ENCODE measurements at places on chromosomes 2 and 18.
A peak's percentile ranks its signal among the peaks of the same experiment; 100 is the strongest.

DNA sequence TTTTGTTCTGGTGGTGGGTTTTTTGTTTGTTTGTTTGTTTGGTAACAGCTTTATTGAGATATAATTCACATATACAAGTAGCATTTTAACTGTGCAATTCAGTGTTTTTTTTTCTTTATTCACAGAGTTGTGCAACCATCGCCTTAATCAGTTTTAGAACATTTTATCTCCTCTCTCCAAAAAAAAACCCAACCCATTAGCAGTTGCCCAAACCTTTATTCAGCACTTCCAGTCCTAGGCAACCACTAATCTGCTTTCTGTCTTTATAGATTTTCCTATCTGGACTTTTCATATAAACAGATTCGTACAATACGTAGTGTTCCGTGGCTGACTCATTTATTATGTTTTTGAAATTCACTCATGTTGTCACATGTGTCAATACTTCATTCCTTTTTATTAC lies 38.7 kb downstream of the CCDC138 start:
- no peak for DNase-seq

DNA sequence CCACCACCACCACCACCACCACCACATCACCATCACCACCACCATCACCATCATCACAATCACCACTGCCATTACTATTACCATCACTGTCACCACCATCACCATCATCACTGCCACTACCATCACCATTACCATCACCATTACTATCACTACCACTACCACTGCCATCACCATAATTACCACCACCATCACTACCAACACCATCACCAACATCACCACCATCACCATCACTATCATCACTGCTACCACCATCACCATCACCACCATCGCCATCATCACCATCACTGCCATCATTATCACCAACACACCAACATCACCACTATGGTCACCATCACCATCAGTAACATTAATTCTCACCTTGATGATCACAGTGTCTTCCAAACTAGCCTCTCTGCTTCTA lies 291.4 kb downstream of the TGIF1 start:
- no peak for DNase-seq

DNA sequence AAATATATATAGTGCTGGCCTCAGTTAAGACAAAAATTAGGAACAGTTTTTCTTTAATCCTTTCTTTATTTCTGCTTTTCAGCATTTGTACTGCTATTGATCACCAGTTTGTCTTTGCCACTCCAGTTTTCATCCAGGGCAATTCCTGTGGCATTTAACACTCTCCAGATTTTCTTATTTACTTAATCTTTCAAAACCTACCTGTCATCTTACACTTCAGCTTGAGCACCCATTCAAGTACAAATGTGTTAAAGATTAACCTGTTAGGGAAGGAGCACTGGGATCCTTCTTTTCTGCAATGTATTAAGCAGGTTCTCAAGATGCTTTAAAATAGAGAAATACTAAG lies 101.8 kb upstream of the SCN1A start:
- DNase-seq: no peak

- DNase-seq: peak; percentile 56
Observed at GRCh38 chr18:41906528-41907146, 48.4 kb upstream of the PIK3C3 start.

DNA sequence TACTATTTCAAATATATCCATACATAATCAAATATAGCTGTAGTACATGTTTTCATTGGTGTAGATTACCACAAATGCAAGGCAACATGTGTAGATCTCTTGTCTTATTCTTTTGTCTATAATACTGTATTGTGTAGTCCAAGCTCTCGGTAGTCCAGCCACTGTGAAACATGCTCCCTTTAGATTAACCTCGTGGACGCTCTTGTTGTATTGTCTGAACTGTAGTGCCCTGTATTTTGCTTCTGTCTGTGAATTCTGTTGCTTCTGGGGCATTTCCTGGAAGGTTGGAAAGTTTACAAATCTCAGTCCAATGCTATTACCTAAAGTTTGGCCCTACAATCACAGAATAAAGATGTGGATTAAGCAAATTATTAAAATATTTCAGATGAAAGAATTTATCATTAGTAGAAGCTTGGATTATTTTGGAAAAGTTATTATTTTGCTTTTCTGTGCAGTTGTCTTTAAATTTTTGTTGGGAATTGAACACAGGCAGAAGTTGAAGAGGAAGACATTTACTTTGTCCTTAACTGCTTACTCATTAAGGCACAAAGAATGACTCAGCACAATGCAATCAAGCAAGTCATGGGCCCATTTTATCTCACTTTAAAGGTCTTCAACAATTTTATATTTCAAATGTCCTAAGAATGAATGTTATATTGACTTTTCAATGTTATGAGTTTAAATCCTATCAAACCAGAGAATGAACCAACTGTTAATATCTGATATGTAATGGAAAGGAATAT lies 103.4 kb upstream of the CAVIN2 start:
- no peak for DNase-seq

DNA sequence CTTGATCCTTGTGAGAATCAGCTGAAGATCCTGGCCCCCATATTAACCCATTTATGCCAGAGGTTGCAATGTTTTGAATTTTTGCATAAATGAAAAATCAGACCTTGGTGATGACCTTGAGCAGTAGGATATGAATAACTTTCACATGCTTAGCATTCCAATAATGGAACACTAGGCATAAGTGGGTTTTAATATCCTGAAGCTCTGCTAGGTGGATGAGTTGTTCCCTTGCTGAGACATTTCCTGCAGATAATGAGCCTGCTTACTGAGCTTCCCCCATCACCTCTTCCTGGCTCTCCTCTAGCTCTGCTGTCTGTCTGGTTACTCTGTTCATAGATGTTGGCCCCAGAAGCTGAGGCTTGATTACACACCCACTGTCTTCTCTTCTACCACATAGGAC lies 25.5 kb upstream of the SEC11C start:
- no peak for DNase-seq

GRCh38 chr2:238099714-238100048 lies 459 bp upstream of the ESPNL start:
- DNase-seq: no peak

- DNase-seq: no peak
Observed at GRCh38 chr18:23365602-23366001, 87.5 kb upstream of the RIOK3 start.

DNA sequence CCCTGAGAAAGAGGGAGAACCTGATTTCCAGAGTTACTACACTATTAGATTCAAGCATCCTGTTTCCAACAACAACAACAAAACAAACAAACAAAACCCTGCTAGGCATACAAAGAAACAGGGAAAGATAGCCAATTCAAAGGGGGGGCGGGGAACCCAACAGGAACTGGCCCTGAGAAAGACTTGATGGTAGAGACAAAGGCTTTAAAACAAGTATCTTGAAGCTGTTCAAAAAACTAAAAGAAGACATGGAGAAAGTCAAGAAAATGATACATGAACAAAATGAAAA lies 147.1 kb downstream of the THADA start:
- no peak for DNase-seq

DNA sequence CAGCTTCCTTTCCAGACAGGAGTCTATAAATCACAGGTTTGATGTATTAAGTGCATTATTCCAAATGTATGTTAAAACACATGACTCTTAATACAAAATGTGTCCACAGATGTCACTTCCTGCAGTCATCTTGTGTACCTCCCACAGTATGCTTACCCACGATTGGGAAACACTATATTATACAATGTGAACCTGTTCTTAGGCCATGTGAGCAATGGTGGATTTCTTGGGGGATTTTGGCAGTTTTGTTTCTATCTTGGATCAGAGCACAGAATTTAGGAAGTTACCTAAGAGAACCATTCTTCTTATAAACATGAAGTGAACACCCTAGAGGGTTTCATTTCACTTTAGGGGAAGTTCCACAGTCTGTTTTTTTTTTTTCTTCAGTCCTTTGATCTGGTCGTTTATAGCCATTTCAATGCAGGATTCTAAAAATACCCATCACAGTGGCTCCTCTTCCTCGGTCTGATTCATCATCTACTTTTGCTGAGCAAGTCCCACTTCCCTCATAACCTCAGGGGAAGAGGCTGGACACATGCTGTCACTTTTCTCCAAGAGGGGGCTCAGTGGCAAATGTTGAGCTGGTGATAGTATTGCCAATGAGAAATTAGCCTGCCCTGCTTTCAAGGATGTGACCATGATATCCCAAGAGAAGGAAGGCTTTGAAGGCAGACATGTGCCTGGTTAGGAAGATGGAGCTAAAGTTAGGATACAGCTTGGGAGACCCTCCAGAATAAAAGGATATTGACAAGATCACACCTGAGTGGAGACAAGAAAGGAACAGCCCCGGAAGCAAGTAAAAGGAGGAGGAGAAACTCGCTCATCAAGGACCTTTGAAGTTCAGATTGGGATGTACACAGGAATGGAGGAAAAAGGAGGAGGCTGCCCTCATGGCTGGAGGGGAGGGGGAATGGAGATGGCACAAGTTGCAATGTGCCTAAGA lies 22.6 kb downstream of the PLEK start:
- peak; percentile 84 for DNase-seq

- peak; percentile 67 for DNase-seq
Observed at GRCh38 chr18:3664563-3665178, 214.7 kb downstream of the TGIF1 start.

- DNase-seq: no peak
Observed at GRCh38 chr2:44498551-44498950, 136.8 kb downstream of the CAMKMT start.

DNA sequence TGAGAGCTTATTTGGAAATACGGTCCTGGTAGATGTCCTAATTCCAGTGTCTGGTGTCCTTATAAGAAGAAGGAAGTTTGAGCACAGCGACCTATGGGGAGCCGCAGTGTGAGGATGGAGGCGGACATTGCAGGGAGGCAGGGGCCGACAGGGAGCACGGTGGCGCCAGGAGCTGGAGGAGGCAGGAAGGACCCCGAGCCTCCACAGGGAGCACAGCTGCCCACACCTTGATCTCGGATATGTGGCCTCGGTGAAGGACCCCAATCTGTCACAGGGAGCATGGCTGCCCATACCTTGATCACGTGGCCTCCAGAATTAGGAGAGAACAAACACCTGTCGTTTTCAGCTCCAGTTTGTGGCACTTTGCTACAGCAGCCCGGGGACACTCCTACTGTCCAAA lies 461.6 kb upstream of the SALL3 start:
- DNase-seq: no peak

- DNase-seq: no peak
Observed at GRCh38 chr2:20526708-20527107, 79.8 kb downstream of the RHOB start.

DNA sequence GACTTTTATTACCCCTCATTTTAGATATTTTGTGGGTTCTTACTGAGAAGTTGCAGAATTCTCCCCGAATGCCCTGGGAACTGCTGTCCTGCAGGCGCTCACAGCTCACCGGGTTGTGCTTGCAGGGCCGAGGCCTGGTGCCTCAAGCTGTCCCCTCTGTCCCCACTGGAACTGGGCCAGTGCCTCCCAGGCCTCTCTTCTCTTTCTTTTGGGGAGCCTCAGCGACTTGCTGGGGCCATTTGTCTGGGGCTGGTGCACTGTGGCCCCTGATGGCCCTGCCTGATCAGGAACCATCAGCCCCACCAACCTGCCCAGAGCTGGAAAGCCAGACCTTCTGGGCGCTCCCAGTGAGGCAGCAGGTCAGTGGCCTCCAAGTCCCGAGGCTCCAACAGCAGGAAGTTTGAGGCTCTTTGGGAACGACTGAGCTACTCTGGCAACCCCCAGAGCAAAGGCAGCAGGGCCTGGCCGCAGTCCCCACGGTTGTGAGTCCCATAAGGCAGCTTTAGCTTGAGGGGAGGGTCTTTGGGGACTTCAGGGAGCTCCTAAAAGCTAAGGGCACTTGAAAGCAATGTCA lies 14.7 kb upstream of the NEU4 start:
- DNase-seq: no peak

DNA sequence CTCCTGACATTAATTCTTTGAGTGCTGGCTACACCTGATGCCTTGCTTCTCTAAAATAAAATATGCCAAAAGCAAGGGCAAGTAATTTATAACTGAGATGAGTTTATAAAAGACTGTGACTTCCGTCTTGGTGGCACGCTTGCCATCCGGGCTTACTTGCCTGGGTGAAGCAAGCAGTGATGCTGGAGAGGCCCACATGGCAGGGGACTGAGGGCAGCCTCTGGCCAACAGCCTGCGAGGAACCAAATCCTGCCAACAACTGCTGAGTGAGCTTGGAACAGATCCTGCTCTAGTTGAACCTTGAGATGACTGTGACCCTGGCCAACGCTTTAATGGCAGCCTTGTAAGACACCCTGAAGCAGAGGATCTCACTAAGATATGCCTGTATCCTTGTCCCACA lies 96.1 kb upstream of the CAPN13 start:
- no peak for DNase-seq

DNA sequence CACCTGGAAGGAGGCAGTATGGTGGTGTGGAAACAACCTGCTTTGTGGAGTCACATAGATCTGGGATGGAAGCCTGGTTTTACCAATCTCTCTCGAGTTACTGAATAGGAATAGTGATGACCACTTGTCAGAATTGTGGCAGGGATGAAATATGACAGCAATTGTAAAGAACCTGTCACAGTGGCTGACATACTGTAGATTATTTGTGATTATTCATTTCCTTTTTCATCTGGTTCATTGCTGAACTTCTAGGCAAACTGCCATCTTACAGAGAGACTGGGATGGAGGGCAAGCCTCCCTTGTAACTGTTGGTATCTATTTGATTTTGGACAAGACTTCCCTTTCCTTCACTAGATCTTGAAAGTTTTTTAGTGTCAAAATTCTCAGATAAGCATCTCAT lies 42.0 kb downstream of the FMNL2 start:
- no peak for DNase-seq

- no peak for DNase-seq
Observed at GRCh38 chr2:240439698-240440151, 4.3 kb downstream of the GPC1 start.

- peak; percentile 53 for DNase-seq
Observed at GRCh38 chr18:12839526-12840196, 44.4 kb downstream of the PTPN2 start.

- DNase-seq: no peak
Observed at GRCh38 chr2:113156278-113157117, 17.3 kb upstream of the PSD4 start.

DNA sequence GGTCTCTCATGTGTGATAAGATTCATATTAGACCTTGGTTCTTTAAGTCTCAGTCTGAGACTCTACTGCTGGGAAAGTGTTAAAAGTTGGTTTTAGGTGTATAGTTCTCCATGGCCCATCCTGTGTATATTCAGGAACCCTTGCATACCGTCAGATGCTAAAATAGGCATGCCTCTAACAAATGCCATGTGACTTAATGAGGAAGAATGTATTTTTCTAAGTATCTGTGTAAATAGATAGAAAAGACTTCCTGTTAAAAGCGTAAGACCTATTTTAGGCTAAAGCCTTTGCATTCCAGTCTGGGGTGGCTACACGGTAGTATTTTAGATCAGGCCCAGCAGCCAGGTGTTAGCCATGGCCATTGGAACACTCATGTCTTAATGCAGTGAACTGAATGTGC lies 73.3 kb downstream of the RHBDD1 start:
- DNase-seq: no peak
